ENCODE measurements at places on chromosomes 3 and 15.
A peak's percentile ranks its signal among the peaks of the same experiment; 100 is the strongest.

DNA sequence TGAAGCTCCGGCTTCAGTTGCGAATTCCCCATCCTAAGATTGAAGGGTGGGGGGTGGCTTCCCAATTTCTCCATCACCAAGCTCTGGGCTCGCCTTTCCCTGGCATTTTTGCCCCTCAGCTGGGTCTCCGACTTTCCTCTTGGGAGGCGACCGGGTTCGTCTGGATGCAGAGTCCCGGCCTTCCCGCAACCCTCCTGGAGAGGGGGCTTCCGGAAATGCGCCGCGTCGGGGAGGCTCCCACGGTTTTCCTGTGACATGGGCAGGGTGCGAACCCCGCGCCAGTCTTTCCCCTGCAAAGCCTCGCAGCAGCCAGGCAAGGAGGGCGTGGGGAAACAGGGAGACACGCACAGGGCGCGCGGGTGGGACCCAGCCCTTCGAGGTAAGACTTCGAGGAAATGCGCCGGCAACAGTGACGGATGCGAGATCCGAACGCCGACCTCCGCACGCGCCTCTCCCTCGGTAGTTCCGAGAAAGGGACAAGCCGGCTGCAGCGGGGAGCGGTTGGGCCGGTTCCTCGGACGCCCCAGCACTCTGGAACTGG is 466 bp upstream of the HCN4 start:
- no peak for DNase-seq

DNA sequence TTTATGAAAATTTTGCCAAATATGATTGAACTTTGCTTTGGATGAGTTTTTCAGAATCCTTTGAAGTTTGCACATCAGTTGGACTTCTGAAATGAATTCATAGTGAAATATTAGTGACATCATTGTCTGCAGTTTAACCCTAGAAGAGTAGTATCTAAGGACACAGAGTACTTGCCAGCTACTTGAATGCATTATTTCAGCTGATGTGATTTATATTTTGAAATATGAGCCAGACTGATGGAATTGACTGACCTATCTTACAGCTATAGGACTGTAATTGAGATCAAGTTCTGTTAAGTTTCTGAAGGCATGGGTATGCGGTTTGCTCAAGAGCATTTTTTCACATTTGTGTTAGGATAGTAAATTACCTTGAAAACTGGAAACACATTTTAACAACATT is 51.2 kb downstream of the LYSMD4 start:
- peak; percentile 12 for DNase-seq

DNA sequence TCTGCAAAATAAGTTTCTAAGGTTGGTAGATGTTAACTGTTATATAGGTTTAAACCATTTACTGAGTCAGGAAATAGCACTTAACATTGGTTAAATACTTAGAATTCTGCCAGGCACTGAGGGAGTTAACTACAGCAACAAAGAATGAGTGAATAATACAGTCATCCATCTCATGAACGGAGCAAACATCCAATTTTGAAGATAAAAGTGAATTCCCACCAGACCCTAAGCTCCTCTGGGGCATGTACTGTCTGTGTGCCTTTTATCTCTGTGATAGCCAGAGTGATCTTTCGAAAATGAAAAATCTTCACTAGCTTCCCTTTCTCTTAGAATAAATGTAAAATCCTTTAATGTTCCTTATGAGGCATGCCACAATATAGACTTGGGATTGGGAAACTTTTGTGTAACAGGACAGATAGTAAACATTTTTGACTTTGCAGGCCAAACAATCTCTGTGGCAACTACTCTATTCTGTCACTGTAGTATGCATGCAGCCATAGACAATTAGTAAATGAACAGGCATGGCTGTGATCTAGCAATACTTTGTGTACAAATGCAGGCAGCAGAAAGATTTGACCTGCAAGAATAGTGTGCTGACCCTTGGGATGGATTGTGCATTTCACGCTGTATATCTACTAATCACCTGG is 294.5 kb upstream of the LMCD1 start:
- DNase-seq: no peak

DNA sequence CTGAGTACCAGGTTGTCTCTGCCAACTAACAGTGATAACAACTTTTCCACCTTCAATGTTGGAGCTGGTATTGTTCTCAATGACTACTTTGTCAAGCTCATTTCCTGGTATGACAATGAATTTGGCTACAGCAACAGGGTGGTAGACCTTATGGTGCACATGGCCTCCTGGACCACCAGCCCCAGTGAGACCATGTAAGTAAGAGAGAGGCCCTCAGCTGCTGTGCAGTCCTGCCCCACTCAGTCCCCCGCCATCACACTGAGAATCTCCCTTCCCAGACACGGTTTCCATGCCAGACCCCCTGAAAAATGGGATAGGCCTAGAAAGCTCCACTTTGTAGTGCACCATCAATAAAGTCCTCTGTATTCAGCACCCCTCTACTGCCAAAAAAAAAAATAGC is 56.1 kb downstream of the PIK3CB start:
- DNase-seq: no peak

DNA sequence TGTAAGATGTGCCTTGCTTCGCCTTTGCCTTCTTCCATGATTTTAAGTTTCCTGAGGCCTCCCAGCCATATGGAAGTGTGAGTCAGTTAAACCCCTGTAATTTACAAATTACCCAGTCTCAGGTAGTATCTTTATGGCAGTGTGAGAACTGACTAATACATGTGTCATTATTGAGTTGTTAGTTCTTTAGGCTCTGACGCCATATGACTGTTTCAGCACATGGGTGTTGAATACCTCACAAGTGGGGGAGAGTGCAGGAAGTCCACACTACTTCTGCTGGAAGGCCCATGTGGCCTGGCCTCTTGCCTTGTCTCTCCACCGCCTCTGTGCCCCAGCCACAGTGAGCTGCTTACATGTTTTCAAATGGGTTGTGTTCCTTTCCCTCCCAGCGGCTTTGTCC is 28.5 kb downstream of the MFSD1 start:
- DNase-seq: no peak

DNA sequence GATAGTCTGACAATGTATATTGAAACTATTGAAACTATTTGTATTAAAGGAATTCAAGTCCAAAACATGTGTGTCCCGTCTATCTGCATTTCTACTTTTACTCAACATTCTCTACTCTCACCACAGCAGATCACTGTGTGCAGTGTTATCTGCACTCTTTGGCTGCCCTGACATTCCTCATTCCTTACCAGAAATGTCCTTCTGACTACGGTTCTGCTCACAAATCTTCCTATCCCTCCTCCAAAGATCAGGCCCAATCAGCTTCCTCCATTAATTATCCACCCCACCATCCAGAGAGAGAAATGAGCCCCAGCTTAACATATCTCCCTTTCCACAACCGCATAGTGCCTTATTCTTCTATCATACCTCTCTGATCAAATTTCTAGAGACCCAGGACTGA is 94.7 kb downstream of the TBL1XR1 start:
- no peak for DNase-seq

GRCh38 chr3:46708401-46709156 is 7.4 kb downstream of the TMIE start:
- no peak for DNase-seq

DNA sequence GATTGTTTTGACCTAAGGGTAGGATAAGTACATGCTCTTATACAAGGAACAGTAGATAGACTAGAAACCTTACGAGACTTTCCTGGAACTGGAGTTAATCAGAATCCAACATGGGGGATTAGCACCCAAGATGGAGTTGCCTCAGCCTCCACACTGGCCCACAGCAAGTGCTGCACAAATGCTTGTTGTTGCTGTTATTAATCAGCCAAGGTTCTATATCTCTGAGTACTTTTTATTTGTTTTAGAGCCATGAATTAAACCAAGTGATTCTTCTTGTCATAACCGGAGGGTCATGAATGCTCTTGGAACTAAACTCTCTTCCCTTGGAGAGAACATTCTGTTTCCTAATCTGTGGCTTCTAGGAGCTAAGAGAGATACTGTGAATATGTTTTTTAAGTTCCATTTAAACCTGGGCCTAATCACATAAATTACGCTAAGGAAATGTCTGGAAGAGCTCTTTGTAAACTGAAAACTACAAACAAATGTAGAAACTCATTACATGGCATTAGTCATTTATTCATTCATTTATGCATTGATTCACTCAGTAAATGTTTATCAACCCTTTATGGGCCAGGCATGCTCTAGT is 5.7 kb upstream of the IL16 start:
- DNase-seq: no peak

GRCh38 chr3:147130461-147130860 is 275.9 kb downstream of the ZIC4 start:
- no peak for DNase-seq

- no peak for DNase-seq
Measured at GRCh38 chr3:13689373-13690260, 140.7 kb downstream of the FBLN2 start.

GRCh38 chr3:67198374-67198773 is 200.3 kb downstream of the KBTBD8 start:
- no peak for DNase-seq

DNA sequence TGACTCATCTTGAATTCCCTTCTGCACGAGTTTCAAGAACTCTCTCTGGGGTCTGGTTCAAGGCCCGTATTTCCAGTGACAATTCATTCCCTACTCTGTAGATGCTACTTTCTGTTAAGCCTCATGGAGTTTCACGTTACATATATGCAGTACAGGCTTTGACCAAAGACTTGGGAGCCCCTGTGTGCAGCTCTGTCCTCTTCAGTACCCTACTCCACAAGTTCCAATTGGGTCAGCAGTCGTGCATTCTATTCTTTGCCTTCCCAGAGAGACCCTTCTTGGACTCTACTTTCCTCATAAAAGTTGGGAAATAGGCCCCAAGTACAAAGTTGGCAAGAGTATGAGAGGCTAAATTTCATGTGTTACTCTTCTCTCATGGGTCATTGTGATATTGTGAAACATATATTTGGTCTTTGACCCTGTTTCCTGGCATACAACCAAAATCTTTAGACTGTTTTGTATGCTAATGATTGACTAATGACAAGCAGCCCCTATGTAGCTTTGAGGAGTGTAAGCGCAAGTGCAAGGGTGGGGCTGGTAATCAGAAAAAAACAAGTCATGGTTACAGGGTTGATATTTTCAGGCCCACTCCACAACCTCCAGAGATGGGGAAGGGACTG is 15.0 kb upstream of the CCDC50 start:
- DNase-seq: no peak

DNA sequence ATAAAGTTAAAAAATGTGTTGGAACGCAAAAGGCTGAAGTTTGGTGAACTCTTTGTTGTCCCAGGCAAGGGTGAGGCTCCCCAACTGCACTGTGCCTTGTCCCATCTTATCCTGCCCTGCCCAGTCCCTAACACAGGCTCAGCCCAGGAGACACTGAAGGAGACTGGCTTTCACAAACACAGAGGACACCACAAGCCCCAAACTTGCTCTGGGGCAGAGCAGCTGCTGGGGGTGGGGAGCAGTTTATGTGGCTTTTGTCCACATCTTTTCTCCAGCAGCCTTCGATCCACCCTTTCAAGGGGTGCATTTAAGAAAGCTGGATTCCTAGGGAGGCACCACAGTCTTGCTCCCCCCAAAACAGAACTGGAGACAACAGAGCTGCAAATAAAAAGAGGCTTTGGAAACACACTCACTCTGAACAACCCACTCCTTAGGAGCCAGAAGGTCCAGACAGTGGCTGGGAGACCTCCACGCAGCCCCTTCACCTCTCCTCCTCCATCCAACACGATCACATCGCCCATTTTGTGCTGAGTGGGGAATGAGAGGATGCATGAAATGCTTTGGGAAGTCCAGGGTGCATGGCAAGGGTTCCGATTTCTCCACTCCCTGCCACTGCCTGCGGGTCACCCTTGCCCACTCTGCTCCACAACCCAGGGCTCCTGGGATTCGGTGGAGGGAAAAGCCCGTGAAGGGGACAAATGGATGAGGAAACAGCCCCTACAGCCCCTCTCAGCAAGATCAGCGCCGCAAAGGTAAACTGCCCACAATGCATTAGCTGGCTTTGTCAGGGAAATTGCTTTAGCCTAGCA is 260.5 kb upstream of the TLE3 start:
- DNase-seq: no peak

DNA sequence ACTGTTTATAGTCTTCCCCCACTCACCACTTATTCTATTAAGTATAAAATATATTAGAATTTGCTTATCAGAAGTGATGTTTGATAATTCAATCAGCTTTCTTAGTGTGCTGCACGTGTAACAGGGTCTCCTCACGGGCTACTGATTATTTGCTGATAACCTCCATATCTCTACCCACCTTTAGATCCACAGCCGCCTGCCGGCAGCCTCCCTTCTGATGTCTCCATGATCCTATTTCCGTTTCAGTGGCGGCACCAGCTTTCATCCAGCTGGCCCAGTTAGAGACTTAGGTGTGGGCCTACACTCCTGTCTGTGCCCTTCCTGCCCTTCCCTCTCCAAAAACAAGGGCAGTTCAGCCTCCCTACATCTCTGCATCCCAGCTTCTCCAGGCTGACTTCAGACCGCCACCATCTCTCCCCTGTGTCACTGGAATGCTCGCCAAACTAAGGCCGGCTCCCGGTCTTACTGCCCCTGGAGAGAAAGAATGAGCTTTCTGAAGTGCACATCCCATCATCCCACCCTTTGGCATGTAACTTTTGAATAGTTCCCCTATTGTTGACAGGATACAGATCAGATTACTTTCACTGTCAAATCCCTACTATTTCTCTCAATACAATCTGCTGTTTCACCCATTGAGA is 76.6 kb upstream of the PRTG start:
- DNase-seq: no peak

DNA sequence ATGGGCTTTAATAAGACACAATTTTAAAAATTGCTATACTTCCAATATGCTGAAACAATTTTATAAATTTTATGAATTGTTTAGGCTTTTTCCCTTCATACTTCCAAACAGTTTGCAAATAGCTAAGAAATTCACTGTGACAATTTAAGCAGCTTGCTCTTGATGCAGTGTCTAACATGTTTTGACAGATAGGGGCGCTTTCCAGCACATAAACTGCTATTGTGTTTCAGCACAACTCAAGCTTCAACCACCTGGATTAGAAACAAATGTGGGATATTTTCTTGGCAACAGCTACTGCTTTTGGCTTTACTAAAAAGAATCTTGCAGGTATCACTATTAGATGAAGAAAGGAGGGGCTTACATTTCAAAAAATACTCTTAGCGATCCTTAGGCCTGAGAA is 565.8 kb upstream of the DPPA4 start:
- DNase-seq: no peak

GRCh38 chr3:62696011-62696410 is 179.2 kb downstream of the CADPS start:
- DNase-seq: no peak

GRCh38 chr3:186772701-186773417 is 10.5 kb upstream of the EIF4A2 start:
- no peak for DNase-seq

GRCh38 chr15:85429522-85429921 is 49.1 kb downstream of the AKAP13 start:
- no peak for DNase-seq

DNA sequence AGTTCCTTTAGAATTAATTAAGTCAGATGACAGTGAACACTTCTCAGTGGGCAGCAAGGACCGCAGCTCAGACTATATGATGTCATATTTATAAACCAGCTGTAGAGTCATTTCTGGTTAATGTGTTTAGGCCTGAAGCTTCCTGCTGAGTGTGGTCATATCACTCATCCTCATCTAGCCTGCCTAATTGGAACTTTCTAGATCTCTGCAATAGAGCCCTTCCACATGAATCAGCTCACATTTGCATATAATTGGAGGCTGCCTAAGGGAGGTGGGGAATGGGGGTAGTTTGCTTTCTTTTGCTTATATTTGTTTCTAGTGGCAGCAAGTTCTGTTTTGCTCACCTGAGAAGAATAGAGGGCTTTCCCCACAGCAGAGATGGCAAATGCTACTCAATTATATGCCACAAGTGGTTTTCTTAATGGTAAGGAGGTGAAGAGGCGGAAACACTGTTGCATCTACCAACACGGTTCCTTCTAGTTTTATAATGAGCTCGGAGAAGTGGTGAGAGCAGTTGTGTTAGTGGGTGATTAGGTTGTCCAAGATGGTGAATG is 148.1 kb downstream of the KLHL25 start:
- DNase-seq: no peak
